Endothelial cell (in vitro differentiated cells): ENCODE measurements at places on chromosomes 4 and X.

GRCh38 chr4:169902658-169903345, 123.4 kb downstream of the MFAP3L start:
- DNase-seq: no peak
- no peaks in the 10 kb centered on the region for H3K4me1 ChIP-seq
- H3K27ac ChIP-seq: no peak overlapping the region
- peaks cover 3% of the 10 kb centered on the region for H3K27me3 ChIP-seq
- H3K4me3 ChIP-seq: no peak overlapping the region

GRCh38 chr4:136465691-136466090, 1066.6 kb downstream of the PCDH18 start:
- H3K27ac ChIP-seq: no peak overlapping the region
- no peak overlapping the region for H3K4me3 ChIP-seq
- no peaks in the 10 kb centered on the region for H3K36me3 ChIP-seq
- H3K27me3 ChIP-seq: no peaks in the 10 kb centered on the region

- no peak for DNase-seq
- no peaks in the 10 kb centered on the region for H3K4me1 ChIP-seq
- H3K4me3 ChIP-seq: no peak overlapping the region
- no peak overlapping the region for H3K27ac ChIP-seq
- H3K36me3 ChIP-seq: no peaks in the 10 kb centered on the region
Observed at GRCh38 chr4:67436742-67437141, 108.6 kb downstream of the CENPC start.

- peaks cover 2% of the 10 kb centered on the region for H3K27me3 ChIP-seq
- H3K36me3 ChIP-seq: peaks cover 10% of the 10 kb centered on the region
- H3K4me1 ChIP-seq: peaks cover 34% of the 10 kb centered on the region
- no peak for DNase-seq
Observed at GRCh38 chr4:76300012-76300411, 6.5 kb upstream of the STBD1 start.

GRCh38 chrX:148567229-148567628, 66.8 kb downstream of the AFF2 start:
- no peak for DNase-seq
- no peak overlapping the region for H3K27ac ChIP-seq
- no peak overlapping the region for H3K4me3 ChIP-seq
- no peaks in the 10 kb centered on the region for H3K36me3 ChIP-seq
- no peaks in the 10 kb centered on the region for H3K27me3 ChIP-seq
- peaks cover 12% of the 10 kb centered on the region for H3K4me1 ChIP-seq

GRCh38 chr4:70759126-70759525, 37.4 kb downstream of the RUFY3 start:
- H3K27me3 ChIP-seq: no peaks in the 10 kb centered on the region
- DNase-seq: no peak
- H3K27ac ChIP-seq: no peak overlapping the region
- H3K4me3 ChIP-seq: no peak overlapping the region
- H3K36me3 ChIP-seq: peaks cover 12% of the 10 kb centered on the region

DNA sequence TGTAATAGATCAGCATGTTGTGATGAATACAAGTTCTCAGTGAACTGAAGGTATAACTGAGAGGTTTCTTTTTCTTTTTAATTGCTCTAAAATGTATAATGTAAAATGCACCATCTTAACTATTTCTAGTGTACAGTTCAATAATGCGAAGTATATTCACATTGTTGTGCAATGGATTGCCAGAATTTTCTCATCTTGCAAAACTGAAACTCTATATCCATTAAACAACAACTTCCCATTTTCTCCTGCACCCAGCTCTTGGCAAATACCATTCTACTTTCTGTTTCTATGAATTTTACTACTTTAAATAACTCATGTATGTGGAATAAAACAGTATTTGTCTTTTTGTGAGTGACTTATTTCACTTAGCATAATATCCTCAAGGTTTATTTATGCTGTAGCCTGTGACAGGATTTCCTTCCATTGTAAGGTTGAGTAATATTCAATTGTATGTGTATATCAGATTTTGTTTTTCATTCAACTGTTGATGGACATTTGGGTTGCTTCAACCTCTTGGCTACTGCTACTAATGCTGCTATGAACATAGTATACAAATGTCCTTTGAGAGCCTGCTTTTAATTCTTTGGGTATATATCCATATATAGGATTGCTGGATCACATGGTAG, 53.5 kb upstream of the NPFFR2 start:
- DNase-seq: no peak
- H3K4me3 ChIP-seq: no peak overlapping the region
- H3K27ac ChIP-seq: no peak overlapping the region
- H3K36me3 ChIP-seq: no peaks in the 10 kb centered on the region
- H3K27me3 ChIP-seq: no peaks in the 10 kb centered on the region
- no peaks in the 10 kb centered on the region for H3K4me1 ChIP-seq

DNA sequence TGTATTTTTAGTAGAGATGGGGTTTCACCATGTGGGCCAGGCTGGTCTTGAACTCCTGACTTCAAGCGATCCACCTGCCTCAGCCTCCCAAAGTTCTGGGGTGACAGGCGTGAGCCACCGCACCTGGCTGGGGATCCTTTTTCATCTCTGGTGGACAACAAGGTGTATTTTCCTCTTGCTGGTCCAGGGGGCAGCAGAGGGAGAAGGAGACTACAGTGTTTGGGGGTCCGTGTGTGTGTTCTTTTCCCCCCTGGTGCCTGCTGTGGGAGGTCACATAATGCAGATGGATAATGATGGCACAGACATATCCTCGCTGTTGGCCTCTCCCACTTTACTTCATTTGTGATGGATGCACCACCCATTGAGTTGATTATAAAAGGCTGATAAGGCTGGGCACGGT, 39.0 kb upstream of the CD99 start:
- no peak overlapping the region for H3K27ac ChIP-seq
- H3K4me1 ChIP-seq: peaks cover 4% of the 10 kb centered on the region
- H3K27me3 ChIP-seq: peaks cover 3% of the 10 kb centered on the region
- no peak for DNase-seq
- H3K4me3 ChIP-seq: no peak overlapping the region

DNA sequence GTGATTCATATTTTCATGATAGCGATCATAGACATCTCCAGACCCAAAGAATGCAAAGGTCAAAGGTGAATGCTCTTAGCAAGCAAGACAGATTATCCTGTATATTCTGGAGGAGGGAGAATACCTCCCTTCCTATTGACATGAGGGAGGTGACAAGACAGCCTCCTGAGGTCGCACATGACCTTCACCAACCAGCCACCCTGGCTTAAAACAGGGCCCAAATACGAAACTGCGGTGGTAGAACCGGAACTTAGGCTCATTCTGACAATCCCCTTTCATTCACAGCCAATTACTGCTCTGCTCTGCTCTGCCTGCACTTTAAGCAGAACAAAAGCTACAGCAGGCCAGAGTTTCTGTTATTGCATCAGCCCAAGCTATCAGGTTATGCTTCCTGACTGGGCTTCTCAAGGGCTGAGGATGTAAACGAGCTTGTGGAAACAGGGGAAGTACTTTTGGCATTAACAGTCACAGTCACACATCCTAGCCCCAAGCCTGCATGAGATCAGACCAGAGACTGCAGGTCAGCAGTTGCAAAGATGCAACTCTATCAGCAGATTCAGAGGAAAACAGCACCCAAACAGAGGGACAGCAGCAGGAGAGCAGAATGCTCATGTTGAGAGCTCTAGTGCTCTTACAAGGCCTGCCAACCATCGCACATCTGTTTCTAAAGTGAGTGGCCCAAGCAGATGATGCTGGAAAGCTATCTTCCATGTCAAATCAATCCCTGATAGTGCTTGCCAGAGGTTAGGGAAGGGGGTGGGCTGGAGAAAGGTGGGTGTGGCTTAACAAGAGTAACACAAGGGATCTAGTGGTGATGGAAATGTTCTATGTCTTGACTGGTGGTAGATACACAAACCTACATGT, 51.3 kb upstream of the MAP3K15 start:
- no peak for DNase-seq
- peaks cover 4% of the 10 kb centered on the region for H3K27me3 ChIP-seq
- peaks cover 6% of the 10 kb centered on the region for H3K4me1 ChIP-seq
- H3K36me3 ChIP-seq: peaks cover 16% of the 10 kb centered on the region
- H3K4me3 ChIP-seq: no peak overlapping the region

DNA sequence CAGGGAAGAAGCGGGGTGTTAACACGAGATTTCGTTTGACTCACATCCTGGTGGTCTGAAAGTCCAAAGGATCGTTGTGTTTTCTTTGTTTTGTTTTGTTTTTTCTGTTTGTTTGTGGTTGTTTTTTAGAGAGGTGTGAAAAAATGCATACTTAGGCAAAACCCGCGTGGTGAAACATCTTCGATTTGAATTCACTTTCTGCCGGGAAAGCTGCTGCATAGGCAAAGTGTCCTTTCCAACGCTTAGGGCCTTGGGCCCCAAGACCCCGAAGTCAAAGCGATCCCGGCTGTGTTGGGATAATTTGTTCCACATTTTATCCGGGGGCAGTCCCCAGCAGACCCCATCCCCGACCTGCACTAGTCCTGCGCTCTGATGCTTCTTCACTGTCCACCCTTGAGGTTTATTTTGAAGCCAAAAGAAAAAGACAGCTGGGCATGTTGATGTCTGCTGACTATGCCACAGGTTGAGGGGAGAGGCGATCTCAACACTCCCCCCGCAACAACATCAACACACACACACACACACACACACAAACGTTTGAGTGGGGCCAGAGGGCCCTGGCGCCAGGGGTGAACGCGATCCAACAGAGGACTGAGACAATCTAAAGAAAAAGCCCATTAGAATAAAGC, 2.0 kb downstream of the MSX1 start:
- peak overlapping the region; percentile 77 for H3K27ac ChIP-seq
- peak overlapping the region; percentile 98 for H3K4me3 ChIP-seq
- peaks cover 30% of the 10 kb centered on the region for H3K36me3 ChIP-seq
- peaks cover 54% of the 10 kb centered on the region for H3K4me1 ChIP-seq
- DNase-seq: no peak
- H3K27me3 ChIP-seq: peaks cover 41% of the 10 kb centered on the region

GRCh38 chr4:70855464-70855863, 15.8 kb upstream of the GRSF1 start:
- no peaks in the 10 kb centered on the region for H3K27me3 ChIP-seq
- H3K4me3 ChIP-seq: no peak overlapping the region
- H3K27ac ChIP-seq: no peak overlapping the region
- no peaks in the 10 kb centered on the region for H3K36me3 ChIP-seq

- no peaks in the 10 kb centered on the region for H3K4me1 ChIP-seq
- H3K4me3 ChIP-seq: no peak overlapping the region
- H3K36me3 ChIP-seq: no peaks in the 10 kb centered on the region
- H3K27ac ChIP-seq: no peak overlapping the region
- no peaks in the 10 kb centered on the region for H3K27me3 ChIP-seq
- DNase-seq: no peak
Observed at GRCh38 chr4:155973639-155974475, 20.2 kb upstream of the CTSO start.

DNA sequence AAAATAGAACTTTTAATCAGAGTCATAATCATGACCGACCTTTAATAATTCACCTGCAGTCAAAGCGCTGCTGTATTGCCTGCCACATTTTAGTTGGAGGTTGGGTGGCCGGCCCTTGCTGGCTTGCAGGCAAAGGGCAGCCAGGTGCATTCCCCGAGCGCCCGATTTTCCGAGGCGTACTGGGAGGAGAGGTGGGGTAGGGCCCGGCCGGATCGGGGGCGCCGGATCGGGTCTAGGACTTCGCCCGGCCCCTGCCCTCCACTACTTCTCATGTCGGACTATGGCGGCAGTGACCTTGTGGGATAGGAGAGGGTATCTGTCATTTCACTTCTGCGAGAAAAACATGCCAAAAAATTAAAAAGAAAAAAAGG, 2.5 kb upstream of the RS1 start:
- H3K27me3 ChIP-seq: peaks cover 7% of the 10 kb centered on the region
- peak overlapping the region; percentile 25 for H3K4me3 ChIP-seq
- H3K36me3 ChIP-seq: no peaks in the 10 kb centered on the region

- H3K4me3 ChIP-seq: no peak overlapping the region
- no peaks in the 10 kb centered on the region for H3K4me1 ChIP-seq
- H3K27me3 ChIP-seq: no peaks in the 10 kb centered on the region
- no peaks in the 10 kb centered on the region for H3K36me3 ChIP-seq
- DNase-seq: no peak
Observed at GRCh38 chrX:113548308-113549015, 707.8 kb upstream of the AMOT start.

- H3K27me3 ChIP-seq: peaks cover 5% of the 10 kb centered on the region
- DNase-seq: no peak
- peaks cover 11% of the 10 kb centered on the region for H3K4me1 ChIP-seq
- no peaks in the 10 kb centered on the region for H3K36me3 ChIP-seq
Observed at GRCh38 chrX:24428516-24428915, 36.6 kb upstream of the PDK3 start.

DNA sequence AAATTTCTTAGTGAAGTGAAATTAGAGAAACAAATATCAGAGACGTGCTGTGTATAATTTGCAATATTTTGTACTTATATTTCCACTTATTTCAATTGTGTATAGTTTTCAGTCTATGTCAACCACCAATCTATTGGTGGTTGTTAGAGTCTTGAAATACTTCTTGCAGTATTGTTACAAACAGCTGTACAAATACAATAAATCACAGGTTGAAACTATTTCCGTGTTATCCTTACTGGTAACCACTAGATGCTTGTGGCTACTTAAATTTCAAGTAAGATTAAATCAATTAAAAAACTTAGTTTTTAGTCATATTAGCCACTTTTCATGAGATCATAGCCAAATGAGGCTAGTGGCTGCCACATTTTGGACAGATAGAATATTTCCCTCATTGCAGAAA, 520.5 kb downstream of the GBA3 start:
- no peaks in the 10 kb centered on the region for H3K36me3 ChIP-seq
- H3K27ac ChIP-seq: no peak overlapping the region
- no peaks in the 10 kb centered on the region for H3K4me1 ChIP-seq
- no peak overlapping the region for H3K4me3 ChIP-seq

DNA sequence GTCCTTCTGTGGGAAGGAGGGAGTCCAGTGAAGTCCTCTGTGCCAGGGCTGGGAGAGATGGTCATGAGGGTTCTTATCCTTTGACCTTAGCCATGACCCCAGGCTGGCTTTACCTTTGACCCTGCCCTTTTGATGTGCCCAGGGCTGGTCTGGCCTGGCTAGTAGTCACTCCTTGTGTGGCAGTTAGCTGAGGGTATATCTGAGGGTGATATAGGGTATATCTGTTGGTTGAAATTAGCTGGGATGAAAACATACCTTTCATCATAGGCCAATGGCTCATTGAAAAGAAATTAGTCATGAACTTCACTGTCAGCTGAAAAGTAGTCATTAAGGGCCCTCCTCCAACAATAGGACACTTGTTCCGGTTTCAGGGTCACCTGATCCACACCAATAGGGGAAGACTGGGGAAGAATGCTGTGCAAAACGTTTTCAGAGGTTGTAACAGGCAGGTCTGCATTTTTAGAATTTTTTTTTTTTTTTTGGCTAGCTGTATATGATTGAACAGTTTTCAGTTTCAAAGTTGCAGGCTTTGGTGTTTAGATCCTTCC, 74.6 kb upstream of the STOX2 start:
- no peak overlapping the region for H3K27ac ChIP-seq
- peaks cover 14% of the 10 kb centered on the region for H3K4me1 ChIP-seq
- H3K36me3 ChIP-seq: no peaks in the 10 kb centered on the region
- DNase-seq: no peak
- H3K4me3 ChIP-seq: no peak overlapping the region

- peaks cover 6% of the 10 kb centered on the region for H3K4me1 ChIP-seq
- H3K4me3 ChIP-seq: no peak overlapping the region
- no peak overlapping the region for H3K27ac ChIP-seq
- no peaks in the 10 kb centered on the region for H3K36me3 ChIP-seq
- no peak for DNase-seq
- H3K27me3 ChIP-seq: no peaks in the 10 kb centered on the region
Observed at GRCh38 chr4:14333616-14334015, 668.7 kb upstream of the CPEB2 start.

GRCh38 chr4:108535757-108536156, 84.6 kb upstream of the RPL34 start:
- DNase-seq: no peak
- no peak overlapping the region for H3K4me3 ChIP-seq
- peaks cover 32% of the 10 kb centered on the region for H3K4me1 ChIP-seq
- no peaks in the 10 kb centered on the region for H3K36me3 ChIP-seq
- peaks cover 3% of the 10 kb centered on the region for H3K27me3 ChIP-seq
